ENCODE measurements at places on chromosomes 2 and 18.

GRCh38 chr18:29004921-29005320 is 828.0 kb upstream of the CDH2 start:
- no peak for DNase-seq

GRCh38 chr2:199589306-199589705 is 131.6 kb upstream of the SATB2 start:
- no peak for DNase-seq

GRCh38 chr2:84906108-84906899 is 848 bp downstream of the TMSB10 start:
- no peak for DNase-seq

GRCh38 chr2:190272457-190272842 is 47.2 kb downstream of the HIBCH start:
- no peak for DNase-seq

GRCh38 chr2:49971453-49971852 is 817.1 kb upstream of the FSHR start:
- no peak for DNase-seq

- no peak for DNase-seq
These were observed 234.2 kb upstream of the SPOPL start for GRCh38 chr2:138267161-138267901.

Measured in activated T-helper 1 cell treated with anti-CD3 and anti-CD28 coated beads, Interleukin-2, amount 50 U/mL, for 16 hours (primary cell).